Pulmonary artery endothelial cell (primary cell): ENCODE measurements at places on chromosomes 5 and 9.

- no peak for DNase-seq
Measured at GRCh38 chr5:43019291-43019613, 20.9 kb downstream of the ANXA2R start.

- no peak for DNase-seq
Measured at GRCh38 chr9:114889802-114890224, 40.6 kb downstream of the TNFSF8 start.

- no peak for DNase-seq
Measured at GRCh38 chr5:96636046-96636445, 26.1 kb upstream of the CAST start.

GRCh38 chr5:92962752-92963151, 618.3 kb downstream of the NR2F1-AS1 start:
- no peak for DNase-seq
